ENCODE measurements at places on chromosomes 2 and 18.

- DNase-seq = no peak
Observed at GRCh38 chr2:124884315-124884714, 859.2 kb downstream of the CNTNAP5 start.

GRCh38 chr2:178863856-178864620 is 56.8 kb upstream of the TTN start:
- no peak for DNase-seq

DNA sequence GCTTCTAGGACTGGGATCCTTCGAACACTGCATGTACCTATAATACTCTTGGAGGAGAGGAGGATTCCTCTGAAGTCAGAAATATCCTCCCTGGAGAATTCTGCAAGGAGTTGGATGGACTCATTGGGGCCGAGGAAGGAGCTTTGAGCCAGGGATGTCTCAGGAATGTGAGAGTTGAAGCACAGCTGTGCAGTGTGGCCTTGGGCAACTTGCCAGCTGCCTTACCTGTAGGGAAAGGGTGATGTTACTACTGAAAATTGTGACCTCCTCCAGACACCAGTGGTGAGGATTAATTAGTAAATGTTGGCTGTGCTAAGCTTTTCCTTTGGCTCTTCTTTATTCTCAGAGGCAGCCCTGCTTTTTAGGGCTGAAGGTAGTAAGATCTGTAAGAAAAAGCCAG is 41.4 kb downstream of the FMNL2 start:
- DNase-seq = no peak

DNA sequence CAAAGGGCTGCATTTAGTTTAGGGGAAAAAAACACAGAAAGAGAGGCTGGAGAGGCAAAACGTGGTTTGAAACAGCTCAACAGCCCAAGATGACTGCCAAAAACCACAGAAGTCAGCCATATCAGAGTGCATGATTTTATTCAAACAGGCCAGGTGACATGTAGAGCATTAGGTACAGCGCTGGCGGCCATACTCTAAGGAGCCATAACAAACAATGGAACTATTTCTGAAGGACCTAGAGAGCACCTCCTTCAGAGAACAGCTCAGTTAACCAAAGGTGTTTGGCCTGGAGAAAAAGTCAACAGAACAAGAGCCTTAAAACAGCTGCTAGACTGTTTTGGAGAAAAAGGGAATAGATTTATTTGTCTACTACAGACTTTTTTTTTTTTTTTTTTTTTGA is 2.6 kb downstream of the THADA start:
- no peak for DNase-seq

DNA sequence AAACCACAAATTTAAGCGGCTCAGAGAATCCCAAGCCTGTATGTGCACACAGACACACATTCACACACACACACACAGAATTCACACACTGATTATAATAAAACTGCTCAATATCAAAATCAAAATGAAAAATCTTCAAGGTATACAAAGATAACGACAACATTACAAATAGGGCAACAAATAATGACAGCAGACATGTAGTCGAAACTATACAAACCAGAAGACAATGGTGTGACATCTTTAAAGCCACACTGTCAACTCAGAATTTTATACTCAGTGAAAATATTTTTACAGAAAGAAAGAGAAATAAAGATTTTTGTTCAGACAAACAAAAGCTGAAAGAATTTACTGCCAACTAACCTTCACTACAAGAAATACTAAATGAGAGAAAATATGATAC is 333.4 kb downstream of the INSIG2 start:
- DNase-seq = no peak

DNA sequence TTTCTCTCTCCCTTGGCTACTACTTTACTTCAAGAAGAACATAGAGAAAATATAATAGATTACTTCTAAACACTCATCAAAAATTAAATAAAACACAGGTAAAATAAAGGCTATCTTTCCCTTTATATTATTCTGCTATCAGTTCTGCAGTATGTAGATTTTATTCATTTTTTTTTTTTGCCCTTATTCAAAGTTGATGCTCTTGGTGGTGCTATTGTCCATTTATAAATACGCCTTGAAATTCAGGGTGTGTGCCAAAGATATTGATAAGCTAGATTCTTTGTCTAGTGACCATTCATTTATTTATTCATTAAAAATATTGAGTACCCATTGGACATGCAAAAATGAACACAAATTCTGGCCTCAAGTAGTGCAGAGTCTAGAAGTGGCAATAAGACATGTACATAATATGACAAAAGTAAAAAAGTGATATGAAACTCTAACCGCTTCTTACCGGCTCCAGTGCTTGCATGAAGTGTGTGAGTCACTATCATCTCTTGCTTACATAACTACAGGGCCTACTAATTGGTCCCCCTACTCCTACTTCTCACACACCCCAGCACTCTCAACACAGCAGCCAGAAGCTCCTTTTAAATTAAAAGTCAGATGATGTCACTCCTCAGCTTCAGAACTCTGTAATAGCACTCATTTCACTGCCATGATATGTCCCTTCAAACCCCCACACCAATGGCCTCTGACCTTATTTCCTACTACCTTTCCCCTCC is 208.3 kb upstream of the FANCL start:
- DNase-seq = no peak

DNA sequence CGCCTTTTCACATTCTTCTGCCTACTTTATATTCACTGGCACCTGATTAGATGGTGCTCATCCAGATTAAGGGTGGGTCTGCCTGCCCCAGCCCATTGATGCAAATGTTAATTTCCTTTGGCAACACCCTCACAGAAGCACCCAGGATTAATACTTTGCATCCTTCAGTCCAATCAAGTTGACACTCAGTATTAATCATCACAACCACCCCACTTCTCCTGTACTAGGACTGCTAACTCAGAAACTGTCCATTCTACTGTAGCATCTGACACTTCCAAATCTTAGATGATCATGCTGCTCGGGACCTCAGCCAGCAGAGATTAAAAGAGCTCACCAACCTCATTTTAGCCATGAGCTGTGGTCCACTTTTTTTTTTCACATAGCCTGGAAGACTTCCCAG is 268.5 kb downstream of the SATB2 start:
- DNase-seq = no peak

- no peak for DNase-seq
Observed at GRCh38 chr2:209960045-209960444, 42.4 kb upstream of the RPE start.

DNA sequence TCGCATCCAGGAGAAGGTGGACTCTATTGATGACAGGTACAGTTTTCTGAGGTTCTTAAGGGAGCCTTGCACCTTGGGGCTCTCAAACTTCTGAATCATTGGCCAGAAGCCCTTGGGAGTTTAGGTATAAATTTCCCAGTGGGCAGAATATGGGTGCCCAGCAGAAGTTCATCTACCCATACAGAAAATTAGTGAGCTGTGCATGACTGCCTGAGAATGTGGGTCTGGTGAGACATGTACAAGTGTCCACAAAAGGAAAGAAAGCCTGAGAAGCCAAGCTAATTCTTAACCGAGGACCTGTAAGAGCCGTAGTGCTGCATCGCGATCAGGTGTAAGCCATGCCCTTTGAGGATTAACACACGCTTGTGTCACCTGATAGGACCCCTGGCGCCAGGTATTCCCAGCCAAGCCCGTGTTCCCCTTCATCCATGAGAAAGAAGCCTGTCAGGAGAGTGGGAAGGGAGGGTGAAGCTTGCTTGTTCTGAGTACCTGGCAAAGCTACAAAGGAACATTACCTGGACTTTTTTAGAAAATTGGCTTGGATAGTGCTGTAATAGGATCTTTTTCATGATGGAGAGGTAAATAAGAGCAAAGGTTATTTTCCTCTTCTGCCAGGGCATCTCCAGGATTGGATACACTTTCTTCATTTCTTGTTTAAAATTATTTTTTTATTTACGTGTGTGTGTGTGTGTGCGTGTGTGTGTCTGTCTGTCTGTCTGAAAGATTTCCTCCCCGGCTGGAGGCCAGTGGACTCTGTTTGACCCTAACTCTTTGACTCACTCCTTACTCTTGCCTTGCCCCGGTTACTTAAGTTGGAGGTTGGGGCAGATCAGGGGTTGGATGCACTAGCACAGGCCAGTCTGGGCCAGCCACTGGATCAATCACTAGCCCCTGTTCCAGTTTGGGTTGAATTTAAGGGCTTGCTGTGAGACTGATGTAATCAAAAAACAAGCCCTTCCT is 90.4 kb upstream of the EML6 start:
- no peak for DNase-seq

GRCh38 chr2:7953195-7953594 is 728.7 kb upstream of the ID2 start:
- DNase-seq = no peak

- peak; percentile 6 for DNase-seq
Observed at GRCh38 chr18:70172225-70172624, 33.3 kb downstream of the RTTN start.

DNA sequence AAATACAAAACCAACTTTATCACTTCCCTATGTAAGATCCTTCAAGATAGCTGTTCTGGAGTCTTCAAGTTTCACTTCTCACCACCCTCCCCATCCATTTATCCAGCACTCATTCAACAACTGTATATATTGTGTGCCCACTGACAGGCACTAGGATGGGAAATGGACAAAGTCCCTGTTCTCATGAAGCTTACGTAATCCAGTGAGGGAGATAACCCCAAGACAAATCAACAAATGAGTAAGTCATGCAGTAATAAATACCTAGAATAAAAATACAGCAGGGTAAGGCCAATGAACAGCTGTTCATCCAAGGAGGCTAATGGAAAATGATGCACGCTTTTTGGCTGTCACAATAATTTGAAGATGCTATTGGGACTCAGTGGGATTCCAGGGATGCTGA is 133.8 kb downstream of the MEMO1 start:
- DNase-seq = no peak

All from fibroblast of the conjunctiva (primary cell).